ENCODE measurements at places on chromosomes 11 and 22.

DNA sequence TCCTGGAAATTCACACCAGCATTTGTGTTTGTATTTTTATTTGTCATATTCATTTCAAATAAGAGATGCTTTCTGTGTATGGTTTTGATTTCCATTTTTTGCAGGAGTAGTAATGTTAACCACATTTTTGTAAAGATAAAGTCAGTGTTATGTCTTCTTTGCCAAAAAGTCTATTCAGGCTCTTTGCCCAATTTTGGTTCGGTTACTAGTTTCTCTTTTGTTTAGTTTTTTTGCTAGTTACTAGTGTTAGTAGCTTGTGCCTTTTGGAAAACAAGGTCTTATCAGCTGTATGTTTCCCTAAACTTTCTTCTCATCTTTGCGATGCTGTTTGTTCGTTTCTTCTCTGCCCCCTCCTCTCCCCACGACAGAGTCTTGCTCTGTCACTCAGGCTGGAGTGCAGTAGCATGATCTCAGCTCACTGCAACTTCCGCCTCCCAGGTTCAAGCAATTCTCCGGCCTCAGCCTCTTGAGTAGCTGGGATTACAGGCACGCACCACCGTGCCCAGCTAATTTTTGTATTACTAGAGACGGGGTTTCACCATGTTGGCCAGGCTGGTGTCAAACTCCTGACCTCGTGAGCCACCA is 112.3 kb upstream of the GRK3 start:
- no peak for DNase-seq

DNA sequence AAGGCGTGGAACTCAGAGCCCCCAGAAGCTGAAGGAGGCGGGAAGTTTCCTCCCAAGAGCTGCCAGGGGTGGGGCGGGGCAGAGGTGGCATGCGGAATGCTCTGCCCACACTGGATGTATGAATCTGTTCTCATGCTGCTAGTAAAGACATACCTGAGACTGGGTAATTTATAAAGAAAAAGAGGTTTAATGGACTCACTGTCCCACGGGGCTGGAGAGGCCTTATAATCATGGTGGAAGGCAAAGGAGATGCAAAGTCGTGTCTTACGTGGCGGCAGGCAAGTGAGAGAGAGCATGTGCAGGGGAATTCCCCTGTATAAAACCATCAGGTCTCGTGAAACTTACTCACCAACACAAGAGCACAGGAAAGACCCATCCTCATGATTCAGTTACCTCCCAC is 57.6 kb downstream of the SMIM38 start:
- DNase-seq, result peak; percentile 23

GRCh38 chr11:34809191-34810106 is 106.7 kb downstream of the APIP start:
- DNase-seq, result no peak

GRCh38 chr22:23281406-23282088 is 101.2 kb downstream of the BCR start:
- DNase-seq, result peak; percentile 72

GRCh38 chr11:60303661-60304060 is 23.2 kb downstream of the MS4A4A start:
- DNase-seq, result no peak

DNA sequence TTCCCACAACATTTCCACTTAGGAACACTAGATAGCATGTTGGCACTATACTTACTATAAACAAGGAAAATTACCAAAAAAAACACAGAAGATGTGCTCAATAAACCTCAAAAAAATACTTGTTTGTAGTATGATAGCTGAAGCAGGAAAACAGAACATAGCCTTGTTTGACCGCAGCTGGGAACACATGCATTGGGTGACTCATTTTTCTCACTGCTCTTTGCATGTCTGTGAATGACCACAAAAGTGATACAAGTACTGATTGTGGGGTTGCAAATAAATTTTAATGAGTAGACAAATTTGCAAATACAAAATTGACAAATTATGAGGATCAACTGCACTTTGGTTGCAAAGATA is 22.8 kb upstream of the GUCY1A2 start:
- DNase-seq, result no peak

DNA sequence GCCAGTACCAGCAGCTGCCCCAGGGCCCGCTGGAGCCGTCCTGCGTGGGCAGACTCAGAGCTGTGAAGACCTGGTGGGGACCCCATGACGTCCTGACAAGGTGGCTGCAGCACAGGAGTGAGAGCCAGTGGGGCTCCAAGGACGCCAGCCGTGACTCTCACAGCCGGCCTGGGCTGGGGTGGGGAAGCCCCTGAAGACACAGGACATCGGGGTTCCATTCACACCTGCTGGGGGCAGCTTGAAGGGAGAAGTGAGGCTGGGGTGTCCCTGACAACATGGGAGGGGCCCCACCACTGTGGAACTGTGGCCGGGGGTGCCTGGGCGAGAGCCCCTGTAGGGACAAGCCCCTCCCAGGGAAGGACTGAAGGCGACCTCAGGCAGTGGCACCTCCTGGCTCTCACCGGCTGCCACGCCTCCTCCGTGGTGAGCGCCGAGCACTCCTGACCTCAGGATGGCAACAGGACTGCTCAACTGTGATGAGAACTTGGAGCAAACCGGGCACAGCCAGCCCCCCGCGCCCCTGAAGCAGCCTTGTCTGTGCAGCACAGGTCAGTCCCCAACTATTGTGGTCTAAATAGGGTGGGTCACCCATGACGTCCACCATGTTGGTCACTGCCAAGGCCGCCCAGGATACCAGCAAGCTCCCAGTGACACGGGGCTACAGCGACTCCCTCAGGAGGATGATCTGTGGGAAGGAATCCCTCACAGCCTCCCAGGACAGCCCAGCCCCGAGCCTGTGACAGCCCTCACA is 22.7 kb upstream of the IL17REL start:
- DNase-seq, result no peak

DNA sequence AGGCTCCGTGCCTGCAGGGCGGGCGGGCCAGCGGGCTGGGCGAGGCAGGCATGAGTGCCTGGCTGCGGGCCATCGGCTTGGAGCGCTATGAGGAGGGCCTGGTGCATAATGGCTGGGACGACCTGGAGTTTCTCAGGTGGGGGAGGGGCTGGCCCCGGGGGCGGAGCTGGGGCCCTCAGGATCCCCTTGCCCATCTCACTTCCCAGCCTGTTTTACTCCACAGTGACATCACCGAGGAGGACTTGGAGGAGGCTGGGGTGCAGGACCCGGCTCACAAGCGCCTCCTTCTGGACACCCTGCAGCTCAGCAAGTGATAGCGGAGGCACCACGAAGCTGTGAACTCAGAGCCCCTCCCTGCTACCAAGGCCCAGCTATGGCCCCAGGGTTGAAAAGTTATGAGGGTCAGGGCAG is 5.9 kb downstream of the PHOX2A start:
- peak; percentile 60 for DNase-seq

DNA sequence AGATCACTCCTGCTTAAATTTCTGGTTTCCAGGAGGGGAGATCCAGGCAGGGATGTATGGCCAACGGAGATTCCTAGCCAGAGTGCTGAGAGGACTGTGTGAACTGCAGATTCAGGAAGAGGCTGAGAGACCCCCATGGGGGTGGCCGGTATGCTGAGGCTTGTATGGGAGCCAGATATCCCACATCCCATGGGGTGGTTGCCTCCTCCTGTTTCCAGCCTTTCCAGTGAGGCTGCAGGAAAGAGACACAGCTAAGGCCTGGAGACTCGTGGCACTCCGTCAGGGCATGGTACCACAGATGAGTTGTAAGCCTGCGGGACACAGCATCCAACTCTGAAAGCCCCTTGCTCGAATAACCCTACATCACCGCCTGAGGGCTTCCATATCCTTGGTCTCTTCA is 1.4 kb upstream of the MYOD1 start:
- DNase-seq, result no peak

- no peak for DNase-seq
These were observed 96.9 kb upstream of the PITPNB start for GRCh38 chr22:28015676-28016601.

DNA sequence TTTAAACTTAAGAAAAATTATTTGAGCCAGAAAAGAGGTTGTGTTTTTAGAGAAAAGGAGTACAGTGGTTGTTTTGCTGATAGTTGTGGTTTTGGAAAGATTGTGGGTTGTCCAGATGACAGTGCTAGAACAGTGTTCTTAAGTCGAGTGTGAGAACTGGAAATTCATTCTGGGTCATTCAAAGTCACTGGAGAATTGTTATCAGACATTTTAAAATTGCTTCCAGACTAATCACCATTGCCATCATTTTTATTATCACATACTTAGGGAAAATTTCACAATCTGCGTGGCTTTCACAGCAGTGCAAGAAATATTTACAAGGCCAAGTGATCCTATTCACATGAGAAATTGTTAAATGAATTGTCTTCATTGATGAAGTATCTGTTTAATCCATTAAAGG is 242.2 kb upstream of the DDI1 start:
- DNase-seq, result no peak

Data from NCI-H526 (cell line).